ENCODE measurements at places on chromosomes 7 and 10. TPM values are rescaled to one million over a fixed set of nuclear protein-coding genes. Genes with fewer than 3 reads are reported as not detected.

DNA sequence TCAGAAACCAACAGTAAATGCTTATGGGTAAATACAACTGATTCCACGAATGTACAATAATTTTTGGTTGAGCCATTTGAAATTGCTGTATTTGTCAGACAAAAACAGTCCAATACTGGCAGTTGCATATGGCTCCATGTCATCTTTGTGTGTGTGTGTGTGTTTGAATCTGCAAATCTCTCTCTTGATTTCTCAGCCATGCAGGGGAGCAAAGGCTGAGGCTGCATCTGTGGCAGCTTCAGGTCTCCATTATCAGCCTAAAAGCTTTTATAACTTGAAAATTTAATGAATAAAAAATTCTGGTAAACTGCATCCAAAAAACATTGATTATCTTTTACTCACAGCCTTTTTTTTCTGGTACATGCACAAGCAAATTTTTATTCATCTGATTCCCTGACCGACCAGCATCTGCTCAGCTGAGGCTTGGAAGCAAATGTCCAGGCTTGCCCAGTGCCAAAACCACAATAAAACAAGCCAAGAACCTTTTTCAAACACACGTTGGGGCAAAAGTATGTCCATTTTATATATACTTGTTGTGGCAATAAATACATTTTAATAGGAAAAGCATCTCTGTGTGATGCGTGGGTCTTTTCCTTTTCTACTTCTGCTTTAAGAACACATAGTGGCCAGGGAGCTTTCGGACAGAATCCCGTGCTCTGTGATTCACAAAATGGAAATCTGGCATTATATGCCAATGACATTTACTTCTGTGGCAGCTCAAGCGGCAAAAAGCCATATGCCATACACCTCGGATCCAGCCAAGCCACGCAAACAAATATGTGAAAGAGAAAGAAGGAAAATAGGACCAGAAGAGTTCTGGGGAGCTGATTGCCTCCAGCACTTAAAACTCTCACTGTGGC, 275.6 kb upstream of the AOAH start:
- DNase-seq, result no peak

DNA sequence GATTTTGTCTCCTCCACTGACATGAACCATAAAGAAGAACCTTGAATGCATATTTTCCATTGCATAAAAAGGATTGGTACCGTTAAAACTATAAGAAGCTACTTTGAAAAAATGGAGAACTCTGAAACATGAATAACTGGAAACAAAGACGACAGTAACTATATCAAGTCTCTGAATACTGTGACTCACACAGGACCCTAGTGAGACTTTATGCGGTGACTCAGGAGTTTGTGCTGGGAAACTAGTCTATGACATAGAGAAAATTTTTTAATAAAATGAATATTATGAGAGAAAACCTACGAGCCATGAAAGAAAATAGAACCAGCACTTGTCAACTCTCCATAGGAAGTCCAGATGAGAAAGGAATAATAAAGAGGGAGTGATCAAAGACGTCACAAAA, 339.9 kb upstream of the ADARB2 start:
- DNase-seq, result no peak

- DNase-seq, result no peak
Measured at GRCh38 chr7:46654546-46655443, 733.7 kb upstream of the IGFBP3 start.

GRCh38 chr7:1763033-1763432, 93.0 kb downstream of the ELFN1 start:
- no peak for DNase-seq

DNA sequence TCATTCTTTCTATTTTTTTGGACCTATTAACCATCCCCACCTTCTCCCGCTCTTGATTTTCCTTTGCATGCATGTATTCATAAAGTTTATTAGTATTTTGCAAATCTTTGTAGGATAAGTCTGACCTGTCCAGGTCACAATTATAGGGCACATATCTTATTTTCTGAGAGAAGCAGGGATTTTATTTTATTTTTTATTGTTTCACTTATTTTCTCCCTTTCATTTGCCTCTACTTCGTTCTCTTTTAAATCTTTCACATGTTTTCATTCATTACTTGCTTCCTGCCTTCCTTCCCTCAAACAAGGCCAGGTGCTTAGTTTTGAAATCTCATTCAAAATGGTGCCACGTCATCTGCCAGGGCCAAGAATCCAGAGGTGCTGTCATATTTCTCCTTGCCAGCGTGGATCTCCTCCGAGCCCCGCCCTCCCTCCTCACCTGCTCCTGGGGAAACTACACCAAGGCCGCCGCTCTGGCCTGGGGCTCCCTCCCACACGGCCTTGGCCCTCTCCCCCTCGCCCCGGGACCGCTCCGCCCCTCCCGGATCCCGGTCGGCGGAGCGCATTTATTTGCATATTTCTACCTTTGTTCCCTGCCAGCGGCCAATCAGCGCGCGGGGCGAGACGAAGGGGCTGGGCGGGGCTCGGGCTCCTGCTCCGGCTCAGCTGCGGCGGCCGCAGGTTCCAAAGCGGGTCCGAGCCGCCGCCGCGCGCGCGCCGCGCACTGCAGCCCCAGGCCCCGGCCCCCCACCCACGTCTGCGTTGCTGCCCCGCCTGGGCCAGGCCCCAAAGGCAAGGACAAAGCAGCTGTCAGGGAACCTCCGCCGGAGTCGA, at the start of gene TSPAN13:
Gene TSPAN13 (plus strand): TSS at position 654 of the 830 bp plus-strand sequence. CDS start 213 bp downstream, outside the sequence.
- peak; percentile 96 for DNase-seq

DNA sequence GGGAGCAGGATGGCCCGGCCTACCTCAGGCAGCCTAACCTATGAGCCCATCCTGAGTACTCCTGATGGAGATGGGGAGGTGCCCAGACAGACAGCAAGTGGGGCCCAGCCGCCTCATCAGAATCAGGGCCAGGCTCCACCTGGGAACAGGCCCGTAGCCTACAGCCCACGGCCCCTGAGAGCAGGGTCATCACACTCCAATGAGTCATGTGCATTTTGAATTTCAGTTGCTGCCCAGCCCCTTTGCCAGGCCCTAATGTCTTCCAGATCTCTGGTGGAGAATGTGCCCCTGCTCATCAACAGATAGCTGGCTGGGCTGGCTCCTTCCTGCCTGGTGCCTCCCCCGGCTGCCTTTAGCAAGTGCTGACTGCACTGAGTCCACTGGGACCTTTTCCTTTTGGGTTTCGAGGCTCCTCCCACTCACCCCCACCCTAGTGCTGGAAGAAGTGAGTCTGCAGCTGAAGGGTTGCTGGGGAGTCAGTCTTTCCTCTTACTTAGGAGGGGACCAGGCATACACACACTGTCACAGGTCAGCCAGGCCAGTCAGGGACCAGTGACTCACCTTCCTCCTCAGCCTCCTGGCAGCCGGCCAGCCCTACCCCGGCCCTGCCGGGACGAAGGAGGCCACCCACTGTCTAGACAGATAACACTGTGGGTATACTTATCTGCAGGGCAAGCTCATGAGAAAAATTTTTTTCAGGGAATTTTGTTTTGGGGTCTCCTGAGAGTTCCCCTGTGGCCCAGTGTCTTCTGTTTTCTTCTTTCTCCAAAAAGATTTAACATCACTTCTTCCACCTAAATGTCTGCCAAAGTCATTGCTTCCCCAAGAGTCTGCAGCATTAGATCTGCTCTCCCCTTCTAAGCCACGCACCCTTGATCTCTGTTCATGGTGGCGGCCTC, 9.1 kb upstream of the ASIC3 start:
- peak; percentile 92 for DNase-seq

DNA sequence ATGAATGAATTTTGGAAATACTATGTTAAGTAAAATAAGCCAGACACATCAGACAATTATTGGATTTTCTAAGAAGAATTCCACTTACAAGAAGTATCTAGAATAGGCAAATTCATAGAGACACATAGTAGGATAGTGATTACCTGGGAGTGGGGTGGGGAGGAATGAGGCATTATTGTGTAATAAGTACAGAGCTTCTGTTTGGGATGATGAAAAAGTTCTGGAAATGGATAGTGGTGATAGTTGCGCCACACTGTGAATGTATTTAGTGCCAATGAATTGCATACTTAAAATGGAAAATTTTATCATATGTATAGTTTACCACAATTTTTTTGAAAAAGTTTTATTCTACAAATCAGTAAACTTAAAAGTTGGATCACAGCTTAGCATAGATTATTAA, 297.2 kb upstream of the KAT6B start:
- DNase-seq, result no peak

DNA sequence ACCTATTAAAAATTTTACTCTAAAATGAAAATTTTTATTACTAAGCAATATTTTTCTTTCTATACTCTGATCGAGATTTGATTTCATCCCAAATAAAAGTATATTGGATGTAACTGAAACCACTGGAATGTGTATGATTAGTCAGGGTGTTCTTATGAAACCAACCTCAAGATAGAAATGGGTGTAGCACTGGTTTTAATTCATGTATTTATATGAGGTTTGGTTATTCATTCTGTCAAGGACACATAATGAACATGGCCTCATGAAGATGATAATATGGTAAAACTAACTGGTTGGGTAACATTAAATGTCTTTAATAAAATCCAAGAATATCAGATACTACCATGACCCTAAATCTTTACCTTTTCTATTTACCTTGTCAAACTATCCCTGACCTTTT, 197.7 kb downstream of the SEMA3A start:
- no peak for DNase-seq

- no peak for DNase-seq
Measured at GRCh38 chr10:130769146-130770017, 542.1 kb downstream of the TCERG1L start.

GRCh38 chr10:2011106-2011716, 273.9 kb upstream of the ADARB2 start:
- DNase-seq, result no peak

DNA sequence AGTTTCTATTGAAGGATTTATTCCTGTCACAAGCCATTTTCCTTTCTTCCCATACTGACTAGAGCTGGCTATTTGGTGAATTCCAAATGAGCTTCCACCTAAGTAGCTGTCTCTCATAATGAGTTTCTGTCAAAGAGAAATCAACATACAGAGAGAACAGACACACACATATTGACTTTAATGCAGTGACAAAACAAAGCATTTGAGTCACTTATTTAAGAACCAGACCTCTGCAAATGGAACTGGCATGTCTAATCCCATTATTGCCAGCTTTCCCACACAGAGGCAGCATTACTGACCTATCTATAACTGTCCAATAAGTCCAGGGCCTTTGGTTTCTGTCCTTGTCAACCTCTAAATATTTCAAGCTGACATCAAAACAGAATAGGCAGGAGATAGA, 179.3 kb upstream of the CSTF2T start:
- DNase-seq, result no peak

DNA sequence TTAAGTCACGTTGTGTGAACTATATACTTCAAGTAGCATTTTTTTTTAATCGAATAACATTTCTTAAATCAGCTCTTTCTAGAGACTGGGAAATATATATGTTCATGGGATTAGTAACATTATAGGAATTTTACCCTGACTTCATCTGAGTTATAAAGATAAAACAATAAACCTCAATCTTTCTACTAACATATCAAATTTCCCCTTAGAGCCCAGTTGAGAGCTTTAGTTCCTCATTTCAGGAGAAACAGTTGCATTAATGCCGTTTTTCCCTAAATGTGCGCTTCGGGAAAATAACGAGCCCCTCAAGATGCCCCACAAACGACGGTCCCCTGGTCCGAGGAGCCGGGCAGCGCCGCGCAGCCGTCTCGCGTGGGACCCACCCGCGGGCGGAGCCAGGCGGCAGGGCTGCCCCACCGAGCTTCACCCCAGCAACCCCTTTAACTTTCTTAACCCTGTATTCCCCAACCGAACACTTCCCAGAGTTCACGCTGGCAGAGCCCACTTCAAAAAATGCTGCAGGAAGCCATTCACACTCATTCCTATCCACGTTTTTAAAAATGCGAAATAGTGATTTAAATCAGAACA, 152.5 kb upstream of the YAE1 start:
- DNase-seq, result no peak

GRCh38 chr10:51640120-51640819, 59.1 kb downstream of the CSTF2T start:
- no peak for DNase-seq

DNA sequence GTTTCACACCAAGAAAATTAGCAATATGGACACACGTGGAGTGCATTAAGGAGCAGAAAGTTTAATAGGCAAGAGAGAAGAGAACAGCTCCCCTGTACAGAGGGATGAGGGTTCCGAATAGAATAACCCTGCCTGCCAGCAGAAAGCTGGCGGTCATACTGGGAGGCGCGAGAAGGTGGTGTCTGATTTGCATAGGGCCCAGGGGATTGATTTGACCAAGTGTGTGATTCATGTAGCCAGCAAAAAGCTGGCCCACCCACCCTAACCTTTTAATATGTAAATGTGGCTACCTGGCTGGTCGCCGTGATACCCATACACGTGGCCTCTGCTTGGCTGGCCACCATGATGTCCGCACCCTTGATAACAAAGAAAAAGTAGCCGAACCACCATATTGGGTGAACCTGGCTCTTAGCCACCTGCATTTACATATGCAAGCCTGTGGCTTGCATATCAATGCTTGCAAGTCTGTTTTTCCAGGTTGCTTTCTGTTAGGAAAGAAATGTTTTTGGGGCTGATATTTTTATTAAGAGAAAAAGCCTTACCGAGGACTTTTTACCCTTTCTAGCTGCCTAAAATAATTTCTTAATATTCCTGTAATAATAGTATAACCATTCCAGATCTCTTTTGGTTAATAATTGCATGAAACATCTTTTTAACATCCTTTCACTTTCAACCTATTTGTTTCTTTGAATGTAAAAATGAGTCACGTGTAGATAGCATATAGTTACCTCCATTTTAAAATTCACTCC, 20.5 kb upstream of the VWDE start:
- no peak for DNase-seq

- peak; percentile 57 for DNase-seq
Measured at GRCh38 chr7:87564296-87564963, 36.3 kb downstream of the ABCB1 start.

GRCh38 chr7:18566829-18567228, 71.3 kb downstream of the HDAC9 start:
- no peak for DNase-seq

- DNase-seq, result peak; percentile 20
Measured at GRCh38 chr7:105224884-105225651, 163.7 kb downstream of the SRPK2 start.

GRCh38 chr7:112223310-112223709, 16.8 kb downstream of the ZNF277 start:
- no peak for DNase-seq

FGFBP3 gene
- polyA plus RNA-seq, result 2.6 TPM

C10orf67 gene
- not detected for polyA plus RNA-seq

TSPAN13 gene
- polyA plus RNA-seq, result 157 TPM

CH25H gene
- 3.8 TPM for polyA plus RNA-seq

GJD4 gene
- polyA plus RNA-seq, result not detected

LRRC4 gene
- 3.5 TPM for polyA plus RNA-seq

CELF2 gene
- 25.9 TPM for polyA plus RNA-seq

TYW1 gene
- polyA plus RNA-seq, result 13.8 TPM

SH2B2 gene
- 6.7 TPM for polyA plus RNA-seq

ABCB4 gene
- polyA plus RNA-seq, result 0.37 TPM

EDRF1 gene
- polyA plus RNA-seq, result 11.4 TPM

PRSS37 gene
- polyA plus RNA-seq, result not detected

RGS10 gene
- 14.4 TPM for polyA plus RNA-seq

THSD7A gene
- polyA plus RNA-seq, result 4.0 TPM
